ENCODE measurements at places on chromosomes 12 and 14. TPM values are rescaled to one million over a fixed set of nuclear protein-coding genes. Genes with fewer than 3 reads are reported as not detected.

VRTN gene
- total RNA-seq: not detected

SERPINA9 gene
- total RNA-seq: not detected

CABP1 gene
- total RNA-seq: 5.5 TPM

DENND5B gene
- total RNA-seq: 15.4 TPM

KCNA1 gene
- total RNA-seq: 0.19 TPM

RIPK3 gene
- 12.7 TPM for total RNA-seq

TAS2R43 gene
- not detected for total RNA-seq

- no peak for DNase-seq
These were observed 1.7 kb upstream of the CFAP251 start for GRCh38 chr12:121916719-121917118.

DNA sequence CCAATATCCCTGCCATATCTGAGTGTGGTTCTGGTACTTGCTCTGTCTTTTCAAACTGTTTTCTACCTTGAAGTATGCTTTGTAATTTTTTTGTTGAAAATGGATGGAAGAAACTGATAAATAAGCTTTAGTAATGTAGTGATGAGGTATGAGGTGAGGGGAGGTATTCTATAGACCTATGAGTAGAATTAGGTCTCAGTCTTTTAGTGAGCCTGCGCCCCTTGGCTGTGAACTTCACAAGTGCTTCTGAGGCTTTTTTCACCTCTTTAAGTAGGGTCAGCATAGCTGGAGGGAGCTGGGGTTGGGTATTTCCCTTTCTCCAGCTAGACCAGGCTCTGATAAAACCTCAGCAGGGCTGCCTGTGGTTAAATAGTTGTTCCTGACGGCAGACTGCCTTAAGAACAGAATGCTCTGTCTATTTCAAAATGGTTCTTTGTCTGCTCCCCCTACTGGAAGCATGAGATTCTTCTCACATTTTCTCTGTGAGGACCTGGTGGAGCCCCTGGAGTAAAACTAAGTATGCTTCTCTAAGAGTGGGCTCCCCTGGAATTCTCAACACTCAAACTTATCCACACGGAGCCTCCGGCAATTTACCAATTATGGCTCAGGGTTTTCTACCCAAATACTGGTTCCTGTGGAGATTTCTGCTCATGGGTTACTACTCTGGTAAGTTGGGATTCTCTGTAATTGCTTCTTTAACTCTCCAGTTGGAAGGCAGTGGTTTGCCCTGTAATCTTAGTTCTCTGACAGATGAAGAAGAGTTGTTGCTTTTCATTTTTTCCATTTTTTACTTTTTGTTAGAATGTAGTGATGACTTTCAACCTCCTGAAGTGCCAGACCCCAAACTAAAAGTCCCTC, 13.1 kb downstream of the KRT5 start:
- DNase-seq: no peak

GRCh38 chr12:65022421-65022820, 98.7 kb downstream of the WIF1 start:
- no peak for DNase-seq

DNA sequence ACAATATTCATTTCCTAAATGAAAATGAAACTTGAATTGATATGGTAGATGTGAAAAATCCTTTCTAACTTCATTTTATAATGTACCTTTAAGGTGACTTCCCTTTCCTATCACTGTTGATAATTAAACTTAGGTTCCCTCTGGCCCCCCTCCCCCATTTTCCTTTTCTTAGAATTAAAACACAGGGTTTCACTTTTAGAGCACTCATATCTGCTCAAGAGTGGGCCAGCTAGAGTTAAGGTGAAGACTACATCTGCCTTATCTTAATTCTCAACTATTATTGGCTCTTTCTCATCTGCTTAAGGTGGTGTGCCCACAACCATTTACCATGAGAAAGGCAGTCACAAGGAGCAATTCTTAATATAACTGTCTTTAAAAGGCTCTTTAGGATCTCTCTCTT, 49.7 kb downstream of the LIN52 start:
- DNase-seq: no peak

DNA sequence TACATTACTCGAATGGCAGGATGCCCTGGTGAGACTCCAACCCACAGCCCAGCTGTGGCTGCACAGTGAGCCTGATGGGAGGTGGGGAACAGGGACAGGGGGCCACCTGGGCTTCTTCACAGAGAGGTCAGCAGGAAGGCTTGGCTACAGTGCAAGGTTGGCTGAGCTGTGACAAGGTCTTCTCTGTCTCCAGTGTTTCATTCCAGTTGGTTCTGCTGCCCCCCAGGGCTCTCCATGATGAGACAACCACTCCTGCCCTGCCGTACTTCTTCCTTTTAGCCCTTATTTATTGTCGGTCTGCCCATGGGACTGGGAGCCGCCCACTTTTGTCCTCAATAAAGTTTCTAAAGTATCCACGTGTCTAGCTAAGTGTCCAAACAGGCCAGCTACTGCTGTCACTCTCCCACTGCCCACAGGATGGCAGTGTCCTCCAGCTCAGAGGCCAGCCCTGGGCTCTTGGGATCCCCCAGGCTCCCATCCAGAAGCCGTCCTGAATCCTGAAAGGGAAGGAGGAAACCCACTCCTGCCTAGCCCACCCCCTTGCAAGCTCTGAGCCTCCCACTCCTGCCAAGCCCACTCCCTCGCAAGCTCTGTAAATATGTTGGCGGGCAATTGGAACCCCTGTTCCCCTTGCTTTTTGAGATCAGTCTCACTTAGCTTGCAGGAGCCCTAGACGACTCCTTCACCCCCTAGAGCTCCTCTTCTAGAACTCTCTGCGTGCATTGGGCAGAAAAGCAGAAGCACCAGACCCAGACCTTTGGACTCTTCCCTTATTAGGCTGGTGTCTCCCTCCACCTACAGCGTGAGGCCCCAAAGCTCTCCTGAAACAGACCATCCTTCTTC, 5.4 kb downstream of the C1QL4 start:
- peak; percentile 85 for DNase-seq

- no peak for DNase-seq
These were observed 760.3 kb downstream of the NOVA1 start for GRCh38 chr14:25837551-25837965.

DNA sequence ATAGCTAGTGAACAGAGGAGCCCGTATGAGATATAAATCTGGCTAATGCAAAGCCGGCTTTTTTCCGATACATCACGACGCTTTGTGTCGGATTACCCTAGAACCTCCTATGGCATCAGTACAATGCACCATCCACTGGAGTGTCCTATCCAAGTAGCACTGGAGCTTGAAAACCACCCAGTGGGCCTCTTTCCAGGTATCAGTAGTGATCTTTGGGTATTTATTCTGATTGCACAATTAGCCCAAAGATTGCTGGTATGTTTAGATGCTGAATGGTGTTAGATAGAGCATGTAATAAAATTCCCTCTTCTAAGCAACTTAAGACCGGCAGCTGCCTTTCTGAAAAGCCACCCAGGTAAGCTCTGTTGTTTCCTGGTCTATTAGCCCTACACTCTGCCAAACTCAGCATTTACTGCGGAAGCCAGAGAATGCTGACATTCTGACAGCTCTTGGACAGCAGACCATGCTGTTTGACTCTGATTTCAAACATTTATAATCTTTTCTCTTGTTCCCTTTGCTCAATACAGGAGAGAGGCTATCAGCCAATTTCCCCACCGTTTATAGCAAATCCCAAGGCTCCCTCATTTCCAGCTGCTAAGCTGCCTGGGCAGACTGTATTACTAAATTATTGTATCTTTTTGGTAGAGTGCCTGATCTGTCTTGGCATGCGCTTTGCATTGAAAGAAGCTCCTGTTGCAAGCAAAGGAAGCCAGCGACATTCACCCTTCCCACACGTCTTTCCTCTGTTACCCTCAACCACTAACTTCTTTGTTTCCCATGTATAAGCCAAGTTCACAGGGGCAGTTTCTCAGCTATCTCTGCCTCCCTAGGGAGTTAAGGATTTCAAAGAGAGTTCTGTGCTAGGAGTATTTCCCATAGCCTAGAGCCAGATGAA, 388.3 kb upstream of the GARIN6 start:
- no peak for DNase-seq

DNA sequence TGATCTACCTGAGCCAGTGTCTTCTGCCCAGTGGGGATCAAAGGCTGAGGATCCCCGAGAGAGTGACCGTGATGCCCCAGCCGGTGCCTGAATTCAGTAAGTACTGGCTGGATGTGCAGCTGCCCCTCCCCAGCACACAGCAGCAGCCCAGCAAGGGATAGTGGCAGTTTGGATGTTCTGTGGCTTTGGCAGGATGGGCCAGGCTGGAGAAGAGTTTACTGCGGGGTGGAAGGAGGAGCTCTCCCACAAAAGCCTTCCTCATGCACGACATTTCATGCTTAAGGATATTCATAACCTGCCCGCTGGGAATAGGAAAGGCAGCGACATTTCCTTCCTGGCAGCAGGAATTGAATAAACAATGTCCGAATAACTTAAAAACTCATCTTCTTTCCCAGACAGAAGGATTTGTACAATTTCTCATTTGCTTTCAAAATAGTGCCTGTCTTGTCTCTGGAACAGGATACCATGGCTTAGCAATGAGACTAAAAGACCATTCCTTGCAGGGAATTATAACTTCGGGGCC, 135.6 kb upstream of the PRMT8 start:
- DNase-seq: peak; percentile 39

DNA sequence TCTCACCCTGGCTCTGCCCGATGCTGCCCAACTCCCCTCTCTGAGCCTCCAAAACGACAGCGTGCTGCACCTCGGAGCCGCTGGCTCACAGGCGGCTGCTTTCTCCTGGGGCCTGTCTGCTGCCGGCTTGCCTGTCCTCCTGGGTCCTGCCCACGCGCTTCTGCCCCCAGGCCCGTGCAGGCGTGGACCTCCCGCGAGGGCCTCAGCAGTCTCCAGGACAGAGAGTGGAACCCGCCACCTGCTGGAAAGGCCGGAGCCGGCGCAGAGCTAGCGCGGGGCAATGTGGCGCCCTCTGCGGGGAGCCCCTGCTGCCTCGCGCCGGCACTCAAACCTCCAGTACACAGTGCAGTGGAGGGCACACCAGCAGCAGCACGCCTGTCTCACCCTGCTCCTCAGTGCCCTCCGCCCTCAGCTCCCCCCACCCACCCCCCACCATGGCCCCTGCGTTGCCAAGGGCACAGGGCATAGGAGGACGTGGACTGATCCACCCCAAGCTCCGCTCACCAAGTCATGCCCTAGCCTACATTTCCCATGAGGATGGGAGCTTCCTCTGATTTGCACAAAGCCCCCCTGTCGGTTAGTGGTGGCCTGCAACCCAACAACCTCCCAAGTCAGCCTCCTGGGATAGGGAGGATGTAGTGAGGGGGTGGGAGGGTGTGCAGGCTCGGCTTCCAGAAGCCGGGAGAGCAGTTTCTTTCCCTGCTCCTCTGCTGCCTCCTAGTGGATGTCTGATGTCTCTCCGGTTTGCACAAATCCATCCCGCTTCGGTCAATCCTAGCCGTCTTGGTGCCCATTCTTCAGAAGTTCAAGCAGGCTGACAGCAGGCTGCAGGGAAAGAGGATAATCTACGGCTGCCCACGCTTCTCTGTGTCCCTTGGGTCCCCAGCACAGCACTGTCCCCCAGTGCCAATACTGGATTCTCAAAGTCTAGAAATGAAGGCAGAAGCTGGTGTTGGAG, 25.2 kb downstream of the KRT8 start:
- no peak for DNase-seq

GRCh38 chr12:32897687-32898573, 1.4 kb upstream of the PKP2 start:
- no peak for DNase-seq

GRCh38 chr12:96425951-96426350, 25.7 kb upstream of the CDK17 start:
- no peak for DNase-seq

DNA sequence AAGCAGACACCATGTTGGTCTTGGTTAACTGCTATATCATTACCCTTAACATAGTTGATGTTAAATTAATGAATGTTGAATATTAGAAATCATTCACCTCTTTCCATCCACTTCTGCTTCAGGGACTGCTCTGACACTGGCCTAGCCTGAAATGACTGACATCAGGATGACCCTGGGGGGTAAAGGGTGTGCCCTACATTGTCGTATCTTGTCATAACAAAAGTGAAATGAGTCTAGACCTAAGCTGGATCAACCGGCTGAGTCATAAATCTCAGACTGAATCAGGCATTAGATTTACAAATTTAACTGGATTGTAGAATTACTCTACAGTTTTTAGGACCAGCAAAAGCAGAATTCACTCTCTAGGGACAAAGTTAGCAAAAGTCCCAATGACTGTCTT, 35.3 kb downstream of the KICS2 start:
- no peak for DNase-seq

DNA sequence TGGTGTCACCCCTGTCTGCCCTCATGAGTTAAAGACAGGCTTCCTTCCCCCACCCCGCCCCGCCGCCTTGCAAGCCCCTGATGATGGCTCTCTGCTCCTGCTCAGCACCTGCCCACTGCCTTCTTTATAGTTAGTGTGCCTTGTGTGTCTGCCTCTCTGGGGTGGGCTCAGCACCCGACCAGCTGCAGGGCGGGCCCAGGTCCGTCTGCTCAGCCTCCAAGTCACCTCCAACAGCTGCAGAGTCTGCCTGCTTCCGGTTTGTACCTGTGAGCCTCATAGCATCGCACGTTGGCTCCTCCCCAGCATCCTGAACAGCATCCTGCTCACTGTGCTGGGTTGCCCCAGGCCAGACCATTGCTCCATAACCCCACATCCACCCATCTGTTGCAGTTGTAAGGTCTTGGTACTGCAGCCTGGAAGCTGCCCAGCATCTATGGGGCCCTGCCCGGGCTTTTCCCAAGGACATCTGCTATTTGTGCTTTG, 3.5 kb downstream of the TGFB3 start:
- DNase-seq: no peak

DNA sequence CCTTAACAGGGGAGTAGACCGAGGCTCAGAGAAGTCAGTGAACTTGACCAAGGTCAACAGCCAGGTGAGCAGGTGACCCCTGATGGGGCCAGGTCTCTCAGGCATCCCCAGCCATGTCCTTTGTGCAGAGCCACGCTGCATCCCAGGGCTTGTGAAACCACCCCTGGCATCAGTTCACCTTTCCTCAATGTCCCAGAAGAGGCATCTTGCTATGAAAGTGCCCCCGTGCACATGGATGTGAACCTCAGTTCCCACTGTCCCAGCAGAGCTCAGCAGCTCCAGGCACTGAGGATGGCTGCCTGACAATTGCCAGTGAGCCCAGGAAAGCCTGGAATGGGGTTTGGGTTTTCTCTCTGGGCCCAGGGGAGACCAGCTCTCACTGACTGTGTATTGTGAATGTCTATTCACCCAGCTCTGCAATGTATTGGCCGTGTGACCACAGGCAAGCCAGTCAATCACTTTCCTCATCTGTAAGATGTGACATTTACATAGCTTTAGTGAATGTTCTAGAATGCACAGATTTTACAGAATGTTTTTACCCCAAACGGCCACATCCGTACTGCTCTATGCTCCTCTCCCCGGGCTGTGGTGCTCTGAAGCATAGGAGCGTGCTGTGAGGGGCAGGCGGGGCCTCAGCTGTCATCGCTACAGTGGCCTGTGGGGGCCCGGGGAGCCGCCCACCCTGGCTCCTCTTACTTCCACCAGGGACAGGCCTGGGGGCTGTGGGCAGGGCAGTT, 4.9 kb downstream of the CACNA2D4 start:
- DNase-seq: peak; percentile 81

DNA sequence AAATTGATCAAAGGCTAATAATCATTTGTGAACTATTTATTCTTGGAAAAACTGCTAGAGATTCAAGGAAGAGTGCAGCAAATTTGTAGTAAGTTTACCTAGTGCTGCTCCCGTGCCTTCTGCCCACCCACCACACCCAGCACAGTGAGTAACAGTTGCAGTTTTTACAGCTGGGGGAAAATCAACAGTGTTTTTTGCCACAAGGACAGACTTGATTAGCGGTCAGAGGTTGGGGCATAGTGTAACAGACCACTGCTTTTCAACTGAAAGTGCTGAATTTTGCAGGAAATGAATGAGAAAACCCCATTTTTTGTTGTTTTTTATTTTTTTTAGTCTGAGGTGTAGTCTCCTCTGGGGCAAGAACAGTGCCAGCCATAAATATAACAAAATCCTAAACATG, 7.5 kb upstream of the KLRK1 start:
- DNase-seq: no peak

GRCh38 chr12:82872088-82872487, 185.4 kb downstream of the TMTC2 start:
- DNase-seq: no peak

Data from mesenteric fat pad (tissue), 1 donor.